Stimulated activated CD4-positive, alpha-beta T cell treated with anti-CD3 and anti-CD28 coated beads, Interleukin-4, amount 100 ng/mL, for 1 hour (primary cell): ENCODE measurements at places on chromosomes 1 and 21.

DNA sequence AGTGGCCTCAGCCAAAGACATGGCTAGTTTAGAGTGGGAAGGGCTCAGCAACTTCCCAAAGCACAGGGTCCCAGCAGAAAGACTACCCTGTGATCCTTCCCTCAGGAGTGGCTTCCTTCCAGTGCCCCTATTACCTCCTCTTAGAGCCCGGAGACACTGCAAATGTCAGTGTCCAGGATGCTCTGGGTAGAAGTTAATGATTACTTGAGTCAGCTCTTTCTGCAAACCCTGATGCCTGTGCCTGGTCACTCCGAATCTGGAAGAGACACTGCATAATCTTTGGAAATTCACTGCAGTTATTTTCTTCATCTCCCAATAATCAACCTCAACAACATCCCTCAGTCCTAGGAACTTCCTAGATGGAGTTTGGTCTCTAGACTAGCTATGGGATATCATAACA lies 27.2 kb upstream of the MGST3 start:
- no peak for DNase-seq

GRCh38 chr1:113073479-113073950 lies 517 bp downstream of the LRIG2 start:
- no peak for DNase-seq

- no peak for DNase-seq
These were observed 41.2 kb downstream of the SLC25A24 start for GRCh38 chr1:108158893-108159453.

GRCh38 chr1:54253480-54253879 lies 53.5 kb downstream of the MRPL37 start:
- DNase-seq: no peak

DNA sequence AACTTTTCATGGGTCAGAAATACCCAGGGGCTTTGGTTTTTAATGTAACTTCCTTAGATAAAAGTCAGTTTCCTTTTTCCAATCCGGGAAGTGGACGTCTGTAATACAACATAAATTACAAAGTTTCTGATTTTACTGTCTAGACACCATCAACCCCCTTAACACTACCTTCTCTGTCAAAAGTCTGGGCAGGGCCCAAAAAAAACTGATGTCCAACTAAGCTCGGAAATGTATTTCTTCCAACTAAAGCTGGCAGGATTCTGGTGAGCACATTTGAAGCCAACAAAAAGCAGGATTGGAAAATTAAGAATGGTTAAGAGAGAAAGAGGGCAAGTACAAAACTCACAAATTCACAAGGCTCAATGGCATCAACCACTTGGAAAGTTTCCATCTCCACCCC lies 24.3 kb downstream of the DDAH1 start:
- DNase-seq: no peak

GRCh38 chr1:62181532-62181931 lies 13.1 kb upstream of the L1TD1 start:
- DNase-seq: no peak

- no peak for DNase-seq
These were observed 62.8 kb downstream of the RHOU start for GRCh38 chr1:228798035-228798434.
